ENCODE measurements at places on chromosomes 12 and 14.

DNA sequence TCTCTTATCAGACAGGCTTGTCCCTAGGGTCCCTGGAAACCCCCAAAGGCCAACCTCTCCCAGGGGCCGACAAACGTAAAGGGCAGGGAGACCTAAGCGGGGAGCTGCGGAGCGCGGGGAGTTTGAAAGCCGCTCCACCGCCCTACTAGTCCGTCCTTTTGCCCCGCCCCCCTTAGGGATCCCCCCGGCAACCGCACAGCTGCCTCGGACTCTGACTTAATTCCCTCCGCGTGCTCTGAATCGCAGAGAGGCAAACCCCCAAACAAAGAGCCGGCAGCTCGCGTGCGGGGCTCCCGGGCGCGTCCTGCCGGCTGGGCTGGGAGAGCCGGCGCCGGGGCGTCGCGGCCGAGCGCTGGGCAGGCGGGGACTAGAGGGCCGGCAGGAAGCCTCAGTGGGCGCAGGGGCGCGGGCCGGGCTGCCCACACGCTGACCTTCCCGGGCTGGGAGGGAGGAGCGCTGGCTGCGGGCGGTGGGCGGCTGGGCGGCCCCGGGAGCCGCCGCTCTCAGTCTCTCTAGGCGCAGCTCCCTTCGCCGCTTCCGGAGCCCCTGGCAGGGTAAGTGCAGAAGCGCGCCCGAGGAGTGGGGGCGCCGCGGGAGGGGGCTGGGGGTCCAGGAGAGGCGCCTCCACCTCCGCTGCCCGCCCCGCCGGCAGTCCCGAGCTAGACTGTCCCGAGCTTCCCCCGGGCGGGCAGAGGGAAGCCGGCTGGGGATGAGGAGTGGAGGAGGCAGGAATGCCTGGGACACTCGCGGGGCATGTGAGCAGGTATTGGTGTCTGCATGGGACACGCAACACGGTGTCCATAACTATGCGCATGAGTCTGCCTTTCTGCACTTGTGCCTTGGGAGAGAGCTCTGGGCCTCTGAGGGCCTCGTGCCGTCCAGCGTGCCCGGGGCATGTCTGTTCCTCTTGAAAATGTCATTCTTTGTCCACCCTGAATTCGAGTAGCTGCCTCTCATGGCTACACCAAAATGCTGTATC is at the start of gene TSPAN11:
TSS of gene TSPAN11 (plus strand) at position 506 of the 979 bp plus-strand sequence. CDS start 27,244 bp downstream, outside the sequence.
- no peak for DNase-seq

DNA sequence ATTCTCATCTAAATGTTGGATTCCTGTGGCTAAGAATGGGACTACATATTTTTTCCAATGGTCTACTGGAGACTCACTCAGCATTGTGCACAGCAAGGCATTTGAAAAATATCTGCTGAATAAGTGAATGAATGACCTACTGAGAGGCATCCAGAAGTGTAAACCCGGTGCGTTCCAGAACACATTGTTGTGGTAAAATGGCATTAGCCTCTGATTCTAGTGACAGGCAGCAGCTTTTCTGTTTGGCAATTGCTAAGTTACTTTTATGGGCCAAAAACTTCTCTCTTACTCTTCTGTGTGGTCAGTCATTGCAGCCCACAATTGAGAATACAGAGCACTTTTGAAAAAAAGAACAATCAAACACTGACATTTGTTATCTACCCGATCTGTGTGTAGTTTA is 36.5 kb downstream of the WIF1 start:
- no peak for DNase-seq

DNA sequence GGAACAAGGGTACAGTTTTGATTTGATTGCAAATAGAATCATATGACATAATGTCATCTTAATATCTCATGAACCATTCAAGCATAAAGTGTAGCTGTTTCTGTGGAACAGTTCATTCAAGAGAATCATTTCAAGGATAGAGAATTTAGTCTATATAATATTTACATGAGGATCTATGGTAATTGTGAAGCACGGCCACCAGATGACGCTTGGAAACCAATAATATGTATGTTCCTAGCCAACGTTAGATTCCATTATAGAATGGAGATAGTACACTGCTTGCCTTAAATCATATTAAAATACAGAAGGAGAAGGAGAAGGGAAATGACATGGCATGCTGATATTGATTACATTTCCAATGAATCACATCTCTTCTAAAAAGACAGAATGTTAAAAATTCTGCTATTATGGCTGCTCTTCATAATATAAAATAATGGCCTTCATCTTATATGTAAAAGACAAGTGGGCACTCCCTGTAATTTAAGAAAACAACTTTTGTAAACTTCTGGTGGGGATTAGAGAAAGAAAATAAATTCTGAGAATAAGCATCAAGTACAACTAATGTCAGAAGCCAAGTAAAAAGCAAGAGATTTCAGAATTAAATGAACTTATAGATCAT is 351.0 kb downstream of the NAV3 start:
- DNase-seq = no peak

DNA sequence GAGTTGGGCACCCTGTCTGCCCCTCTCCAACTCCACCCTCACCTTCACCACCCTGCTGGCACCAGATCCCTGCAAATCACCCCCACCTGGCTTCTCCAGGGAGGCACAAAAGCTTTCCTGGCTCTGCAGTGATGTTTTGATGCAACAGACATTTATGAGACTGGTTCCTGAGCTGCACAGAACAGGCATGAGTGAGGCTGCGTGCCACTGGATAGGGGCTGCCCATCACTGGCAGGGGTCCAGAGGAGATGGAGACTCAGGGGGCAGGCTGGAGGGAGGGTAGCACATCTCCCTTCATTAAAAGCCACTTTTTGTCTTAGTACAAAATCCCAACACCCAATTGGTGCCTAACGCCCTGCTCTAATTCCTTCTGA is 17.3 kb upstream of the ZDHHC22 start:
- DNase-seq = no peak

DNA sequence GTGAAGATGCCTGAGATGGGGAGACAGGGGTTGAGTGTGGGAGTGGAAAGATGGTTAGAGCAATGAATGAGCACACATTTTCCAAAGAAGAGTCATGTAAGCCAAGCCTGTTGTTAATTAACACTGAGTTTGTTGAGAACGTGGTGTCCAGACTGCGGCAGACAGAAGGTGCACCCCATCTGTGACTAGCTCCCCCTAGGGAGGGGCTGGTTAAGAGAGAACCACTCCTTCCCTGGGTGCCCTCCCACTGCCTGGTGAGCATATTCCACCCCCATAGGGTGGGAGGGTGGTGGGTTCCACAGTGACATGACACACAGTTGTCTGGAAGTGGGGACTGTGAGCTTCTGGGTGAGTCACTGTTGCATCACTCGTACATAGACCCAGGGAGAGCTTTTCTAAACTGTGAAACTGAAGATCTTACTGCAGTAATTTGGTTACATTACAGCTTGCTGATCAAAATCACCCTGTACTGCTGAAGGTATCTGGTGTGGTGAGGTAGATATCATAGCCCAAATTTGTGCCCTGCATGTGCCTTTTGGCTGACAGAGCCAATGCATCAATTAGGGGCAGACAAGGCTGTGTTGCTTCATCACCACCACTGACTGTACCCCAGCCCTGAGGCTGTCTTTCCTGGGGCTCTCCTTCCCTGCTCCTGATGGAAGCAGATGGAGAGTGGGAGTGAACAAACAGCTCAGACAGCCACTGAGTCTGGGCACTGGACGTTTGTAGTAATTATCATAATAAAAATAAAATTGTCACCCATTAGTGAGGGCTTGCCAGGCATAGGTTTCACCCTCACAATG is 150.9 kb downstream of the EMP1 start:
- DNase-seq = no peak

DNA sequence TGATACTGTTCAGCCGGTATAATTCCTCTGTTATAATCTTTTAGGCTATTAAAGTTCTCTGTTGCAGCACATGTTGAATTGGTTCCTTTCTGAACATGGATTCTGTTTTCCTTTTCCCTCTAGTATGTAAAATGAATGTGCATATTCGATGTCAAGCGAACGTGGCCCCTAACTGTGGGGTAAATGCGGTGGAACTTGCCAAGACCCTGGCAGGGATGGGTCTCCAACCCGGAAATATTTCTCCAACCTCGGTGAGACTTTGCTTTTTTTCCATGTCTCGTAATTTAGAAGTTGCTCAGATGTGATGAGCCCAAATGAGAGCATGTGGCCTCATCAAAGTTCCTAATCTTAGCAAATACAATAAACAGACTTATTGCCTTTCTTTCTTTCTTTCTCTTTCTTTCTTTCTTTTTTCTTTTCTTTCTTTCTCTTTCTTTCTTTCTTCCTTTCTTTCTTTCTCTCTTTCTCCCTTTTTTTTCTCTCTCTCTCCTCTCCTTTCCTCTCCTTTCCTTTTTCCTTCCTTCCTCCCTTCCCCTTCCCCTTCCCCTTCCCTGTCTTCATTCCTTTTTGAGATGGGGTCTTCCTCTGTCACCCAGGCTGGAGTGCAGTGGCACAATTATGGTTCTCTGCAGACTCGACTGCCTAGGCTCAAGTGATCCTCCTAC is 131.9 kb downstream of the PRKCH start:
- DNase-seq = no peak

GRCh38 chr12:67752226-67752732 is 103.7 kb downstream of the DYRK2 start:
- DNase-seq = no peak

DNA sequence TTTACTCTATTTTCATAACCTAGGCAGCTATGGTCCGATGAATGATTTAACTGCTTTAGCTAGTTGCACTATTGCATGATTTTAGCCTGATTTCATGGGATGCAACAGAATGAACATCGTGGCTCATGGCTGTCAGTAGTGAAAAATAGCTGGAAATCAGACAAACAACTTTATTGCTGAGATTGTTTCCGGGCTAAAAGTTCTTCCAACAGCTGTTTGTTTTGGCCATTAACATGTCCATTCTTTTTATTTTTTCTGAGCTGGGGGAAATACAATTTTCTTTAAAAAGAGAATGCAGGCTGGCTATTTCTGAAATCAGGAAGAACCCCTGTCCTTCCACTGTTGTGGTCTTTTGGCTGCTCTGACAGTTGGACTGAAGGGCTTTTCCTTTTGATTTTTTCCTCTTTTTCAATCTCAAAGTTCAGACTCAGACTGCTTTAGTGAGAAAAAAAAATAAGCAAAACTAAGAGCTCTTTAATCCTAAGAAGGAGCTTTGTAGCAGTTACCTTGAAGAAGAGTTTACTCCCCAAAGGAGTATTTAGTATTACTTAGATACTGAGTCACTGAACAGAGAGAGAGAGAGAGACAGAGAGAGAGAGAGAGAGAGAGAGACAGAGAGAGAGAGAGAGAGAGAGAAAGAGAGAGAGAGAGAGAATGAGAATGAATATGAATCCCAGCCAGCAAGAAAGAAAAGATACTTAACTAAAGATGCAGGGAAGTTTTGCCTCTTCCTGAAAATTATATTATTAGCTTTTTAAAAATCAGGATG is at the start of gene NAV3:
TSS of gene NAV3 (plus strand) at position 312 of the 769 bp plus-strand sequence. CDS start 568 bp downstream, outside the sequence.
- no peak for DNase-seq

GRCh38 chr12:62251609-62251958 is 8.6 kb upstream of the USP15 start:
- DNase-seq = no peak

GRCh38 chr14:55152052-55152753 is 23.2 kb downstream of the LGALS3 start:
- no peak for DNase-seq

GRCh38 chr12:40240779-40241178 is 16.0 kb downstream of the LRRK2 start:
- no peak for DNase-seq

DNA sequence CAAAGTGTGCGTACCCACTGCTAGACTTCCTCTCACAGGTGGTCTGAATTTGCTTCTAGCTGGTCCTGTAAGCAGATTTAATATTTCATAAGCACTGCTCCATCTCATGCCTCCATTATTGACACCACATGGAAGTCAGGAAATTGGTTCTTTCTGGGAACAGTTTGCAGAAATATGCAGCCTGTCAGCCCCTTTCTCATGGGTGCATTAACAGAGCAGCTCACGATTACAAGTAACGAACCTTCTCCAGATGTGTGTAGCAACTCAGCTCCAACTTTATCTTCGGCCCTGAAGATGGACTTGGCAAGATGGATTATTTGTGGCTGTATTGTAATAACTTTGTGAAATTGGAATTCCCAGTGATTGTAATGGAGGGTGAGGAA is 214.5 kb upstream of the DDHD1 start:
- no peak for DNase-seq

- DNase-seq = no peak
These were observed 14.9 kb downstream of the TXNRD1 start for GRCh38 chr12:104230304-104231095.

GRCh38 chr12:123961585-123962345 is 10.9 kb downstream of the CCDC92 start:
- no peak for DNase-seq

DNA sequence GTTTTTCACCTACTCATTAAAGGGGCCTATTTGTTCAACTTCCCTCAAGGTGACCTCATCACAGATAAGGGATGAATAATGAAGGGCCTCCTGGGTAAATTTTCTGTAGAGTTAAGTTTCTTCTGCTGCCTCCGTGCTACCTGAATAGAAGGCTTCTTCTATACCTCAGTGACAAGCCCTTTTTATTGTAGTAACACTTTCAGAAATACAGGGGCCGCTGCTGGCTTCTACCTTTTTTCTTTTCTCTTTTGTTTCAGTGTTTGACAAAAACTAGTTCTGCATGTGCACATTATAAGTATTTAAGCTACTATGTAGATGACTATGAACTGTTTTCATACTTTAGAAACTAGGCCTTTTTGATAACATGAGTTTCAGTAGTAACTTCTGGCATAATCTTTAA is 207.0 kb downstream of the NAV3 start:
- no peak for DNase-seq

DNA sequence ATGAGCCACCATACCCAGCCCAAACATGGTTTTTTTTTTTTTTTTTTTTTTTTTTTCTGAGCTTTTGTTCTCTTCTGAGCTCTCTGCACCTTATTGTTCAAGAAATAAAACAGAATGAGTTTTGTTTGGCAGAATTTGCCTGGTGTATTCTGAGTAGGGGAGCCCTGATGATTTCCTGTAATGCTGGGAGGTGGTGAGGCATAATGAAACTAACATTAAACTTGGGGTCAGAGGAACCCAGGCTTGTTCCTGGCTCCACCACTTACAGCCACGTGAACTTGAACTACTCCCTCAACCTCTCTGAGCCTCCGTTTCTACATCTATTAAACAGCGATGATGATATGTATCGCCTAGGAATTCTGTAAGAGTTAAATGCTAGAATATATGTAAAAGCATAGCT is 276.3 kb upstream of the CRY1 start:
- peak; percentile 78 for DNase-seq

DNA sequence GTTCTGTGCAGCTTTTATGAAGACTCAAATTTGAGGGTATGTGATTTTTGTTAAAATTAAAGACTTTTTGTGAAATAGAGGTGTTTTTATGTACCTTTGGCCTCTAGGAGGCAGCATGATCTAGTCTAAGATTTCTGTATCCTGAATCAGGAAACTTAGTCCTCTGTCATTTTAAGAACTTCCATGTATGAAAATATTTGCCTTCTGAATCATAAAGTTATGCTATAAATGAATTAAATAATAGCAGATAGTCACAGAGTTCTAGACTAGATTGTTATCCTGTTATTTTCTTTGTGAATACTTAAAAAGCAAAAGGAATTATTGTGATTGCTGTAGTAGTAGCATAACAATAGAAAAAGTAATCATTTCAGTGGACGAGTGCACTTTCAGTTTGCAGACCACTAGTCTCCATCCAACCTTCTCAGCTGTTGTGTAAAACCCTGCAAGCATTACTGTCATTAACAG is 56.3 kb downstream of the FGD4 start:
- DNase-seq = no peak
